ENCODE measurements at places on chromosomes 2 and 18. TPM values are rescaled to one million over a fixed set of nuclear protein-coding genes. Genes with fewer than 3 reads are reported as not detected.

DNA sequence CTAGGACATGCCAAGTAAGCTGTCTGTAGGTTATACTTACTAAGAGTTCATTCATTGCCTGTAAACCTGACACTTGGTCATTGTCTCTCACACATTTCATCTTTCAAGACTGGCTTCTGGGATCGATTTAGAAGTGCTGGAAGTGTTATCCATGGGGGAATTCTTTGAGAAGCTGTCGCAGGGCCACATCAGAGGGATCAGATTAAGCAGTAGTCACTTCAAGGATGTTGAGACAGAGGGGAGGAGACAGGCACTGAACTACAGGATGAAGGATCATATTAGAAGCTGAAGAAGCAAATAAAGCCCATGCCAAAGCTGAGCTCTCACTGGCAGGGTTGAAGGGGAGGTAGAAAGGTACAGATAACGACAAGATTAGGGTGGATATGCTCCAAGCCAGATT, 49.0 kb downstream of the CDK15 start:
- no peak overlapping the region for H3K27ac ChIP-seq
- peaks cover 10% of the 10 kb centered on the region for H3K4me1 ChIP-seq
- H3K27me3 ChIP-seq = peaks cover 24% of the 10 kb centered on the region
- no peak for DNase-seq

DNA sequence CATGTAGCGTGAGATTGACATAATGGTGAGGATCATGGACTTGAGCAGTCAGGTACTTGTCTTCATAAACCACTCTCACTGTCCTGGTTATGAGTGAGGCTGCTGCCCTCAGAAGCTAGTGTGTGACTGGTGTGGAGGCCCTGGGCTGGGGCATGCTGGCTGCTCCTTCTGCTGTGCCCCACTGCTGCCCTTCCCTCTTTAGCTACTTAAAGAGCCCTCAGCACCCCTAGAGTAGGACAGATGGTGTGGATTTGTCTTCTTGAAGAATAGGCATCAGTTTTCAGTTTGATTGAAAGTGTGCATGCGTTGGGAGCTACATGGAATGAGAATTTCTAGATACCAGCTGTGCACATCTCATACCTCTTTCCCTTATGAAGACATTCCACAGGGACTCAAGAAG, 15.4 kb downstream of the CPLX4 start:
- H3K27ac ChIP-seq = peak overlapping the region; percentile 10
- H3K27me3 ChIP-seq = peaks cover 28% of the 10 kb centered on the region
- no peaks in the 10 kb centered on the region for H3K36me3 ChIP-seq
- no peaks in the 10 kb centered on the region for H3K4me1 ChIP-seq

Gene FRZB
- total RNA-seq = not detected

- no peaks in the 10 kb centered on the region for H3K27me3 ChIP-seq
- no peak overlapping the region for H3K27ac ChIP-seq
- H3K4me3 ChIP-seq = no peak overlapping the region
- no peak for DNase-seq
- no peaks in the 10 kb centered on the region for H3K36me3 ChIP-seq
Measured at GRCh38 chr2:140472676-140473075, 1658.1 kb downstream of the LRP1B start.

Gene GPR45
- total RNA-seq = not detected

Gene IGFBP2
- not detected for total RNA-seq

GRCh38 chr18:61926532-61926931, 33.7 kb upstream of the RNF152 start:
- no peak for DNase-seq
- H3K27me3 ChIP-seq = no peaks in the 10 kb centered on the region
- H3K4me1 ChIP-seq = peaks cover 15% of the 10 kb centered on the region
- H3K36me3 ChIP-seq = peaks cover 5% of the 10 kb centered on the region
- H3K4me3 ChIP-seq = peak overlapping the region; percentile 11
- H3K27ac ChIP-seq = no peak overlapping the region

DNA sequence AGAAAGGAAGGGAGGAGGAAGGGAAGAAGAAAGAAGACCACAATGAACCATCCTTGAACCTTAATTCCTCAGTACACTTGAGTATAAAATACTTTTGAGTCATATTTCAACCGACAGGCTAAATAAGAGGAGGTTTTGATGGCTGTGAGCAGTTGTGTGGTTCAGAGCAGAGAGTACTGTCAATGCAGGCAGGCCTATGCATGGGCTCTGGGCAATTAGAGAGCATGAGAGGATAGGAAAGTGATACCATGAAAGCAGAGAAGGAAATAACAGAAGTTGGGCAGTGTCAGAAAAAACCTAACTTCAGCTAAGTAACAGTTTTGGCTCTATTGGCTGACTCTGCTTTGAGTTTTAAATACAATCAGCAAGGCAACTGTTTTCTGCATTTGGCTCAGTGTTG, 123.6 kb upstream of the STK17B start:
- DNase-seq = no peak
- no peaks in the 10 kb centered on the region for H3K36me3 ChIP-seq
- H3K27me3 ChIP-seq = no peaks in the 10 kb centered on the region

DNA sequence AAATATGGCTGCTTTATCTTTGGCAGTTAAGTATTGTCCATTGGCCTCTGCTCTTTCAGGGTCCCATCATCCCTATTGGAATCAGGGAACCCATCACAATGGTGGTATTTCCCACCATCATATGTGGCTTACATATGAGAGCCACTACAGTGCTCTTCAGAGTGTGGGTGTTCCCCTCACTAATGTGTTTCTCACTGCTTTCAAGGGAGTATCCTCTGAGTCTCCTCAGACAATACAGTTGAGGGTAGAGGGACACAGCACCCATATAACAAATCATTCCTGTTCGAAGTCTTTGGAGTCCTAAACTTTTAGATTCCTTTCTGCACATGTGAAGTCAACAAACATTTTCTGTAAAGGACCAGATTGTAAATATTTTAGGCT, 48.8 kb upstream of the DNAJC10 start:
- H3K27me3 ChIP-seq = peaks cover 8% of the 10 kb centered on the region
- H3K36me3 ChIP-seq = no peaks in the 10 kb centered on the region
- H3K4me1 ChIP-seq = no peaks in the 10 kb centered on the region
- H3K27ac ChIP-seq = no peak overlapping the region
- no peak for DNase-seq

Gene SERPINB4
- total RNA-seq = not detected

All from naive thymus-derived CD8-positive, alpha-beta T cell (primary cell).